HS-27A (cell line): ENCODE measurements at places on chromosomes 11 and 22.

GRCh38 chr22:40413873-40414272, 43.5 kb downstream of the SGSM3 start:
- DNase-seq, result no peak

- no peak for DNase-seq
Measured at GRCh38 chr22:48268771-48269552, 1506.5 kb downstream of the TBC1D22A start.

GRCh38 chr22:46767249-46767985, 5.0 kb downstream of the TBC1D22A start:
- no peak for DNase-seq

GRCh38 chr11:58927393-58928106, 11.7 kb upstream of the GLYATL1 start:
- DNase-seq, result no peak

DNA sequence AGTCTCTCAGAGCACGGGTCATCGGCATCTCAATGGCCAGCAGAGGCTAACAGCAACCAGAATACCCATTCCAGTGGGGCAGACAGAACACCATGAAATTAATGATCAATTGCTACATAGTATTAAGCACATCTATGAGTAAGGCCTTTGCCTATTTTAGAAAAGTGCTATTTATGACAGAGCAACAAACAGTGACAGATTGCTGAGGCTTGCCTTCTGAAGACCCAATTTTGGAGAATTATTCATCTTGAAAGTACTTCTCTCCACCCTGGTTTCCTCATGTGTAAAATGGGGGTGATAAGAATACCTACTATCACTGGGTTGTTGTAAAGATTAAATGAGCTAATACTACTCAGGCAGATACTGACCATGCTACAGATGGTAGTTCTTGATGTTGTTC, 232.7 kb downstream of the TENM4 start:
- no peak for DNase-seq

DNA sequence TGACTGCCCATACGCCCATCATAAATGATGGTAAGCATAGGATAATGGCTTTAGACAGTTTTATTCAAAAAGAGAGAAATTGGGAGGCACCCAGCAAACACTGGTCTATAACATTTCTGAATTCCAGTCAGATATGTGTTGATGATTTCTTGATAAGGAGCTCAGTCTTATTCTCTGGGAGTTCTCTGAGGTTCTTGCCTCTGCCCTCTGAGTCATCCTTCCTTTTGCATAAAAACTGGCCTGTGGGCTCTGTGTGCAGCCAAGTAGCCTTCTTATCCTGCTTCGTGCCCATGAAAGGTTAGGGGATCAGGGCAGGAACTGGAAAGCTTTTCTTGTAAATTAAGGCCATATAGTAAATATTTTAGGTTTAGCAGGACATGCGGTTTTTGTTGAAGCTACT, 48.9 kb downstream of the FAR1 start:
- peak; percentile 47 for DNase-seq

DNA sequence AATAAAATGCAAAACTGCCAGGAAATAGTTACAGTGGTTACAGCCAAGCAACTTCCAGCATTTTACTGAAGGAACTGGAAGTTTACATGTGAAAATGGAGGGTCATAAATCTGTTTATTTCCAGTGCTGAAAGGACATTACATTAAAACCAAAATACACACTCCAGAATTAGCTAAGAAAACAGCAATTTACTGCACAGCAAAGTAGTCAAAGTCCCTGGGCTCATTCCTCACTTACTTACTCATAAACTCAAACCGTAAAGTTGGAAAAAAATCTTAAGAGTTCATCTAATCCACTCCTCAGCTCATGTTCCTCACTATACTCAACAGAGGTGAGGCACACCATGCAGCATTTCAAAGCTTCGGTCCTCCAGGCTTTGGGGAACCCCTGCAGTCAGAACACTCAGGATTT, 17.4 kb downstream of the CTSC start:
- DNase-seq, result no peak

GRCh38 chr22:27919942-27920755, 1.1 kb upstream of the PITPNB start:
- DNase-seq, result peak; percentile 52

- no peak for DNase-seq
Measured at GRCh38 chr11:2555336-2555735, 110.5 kb downstream of the KCNQ1 start.

DNA sequence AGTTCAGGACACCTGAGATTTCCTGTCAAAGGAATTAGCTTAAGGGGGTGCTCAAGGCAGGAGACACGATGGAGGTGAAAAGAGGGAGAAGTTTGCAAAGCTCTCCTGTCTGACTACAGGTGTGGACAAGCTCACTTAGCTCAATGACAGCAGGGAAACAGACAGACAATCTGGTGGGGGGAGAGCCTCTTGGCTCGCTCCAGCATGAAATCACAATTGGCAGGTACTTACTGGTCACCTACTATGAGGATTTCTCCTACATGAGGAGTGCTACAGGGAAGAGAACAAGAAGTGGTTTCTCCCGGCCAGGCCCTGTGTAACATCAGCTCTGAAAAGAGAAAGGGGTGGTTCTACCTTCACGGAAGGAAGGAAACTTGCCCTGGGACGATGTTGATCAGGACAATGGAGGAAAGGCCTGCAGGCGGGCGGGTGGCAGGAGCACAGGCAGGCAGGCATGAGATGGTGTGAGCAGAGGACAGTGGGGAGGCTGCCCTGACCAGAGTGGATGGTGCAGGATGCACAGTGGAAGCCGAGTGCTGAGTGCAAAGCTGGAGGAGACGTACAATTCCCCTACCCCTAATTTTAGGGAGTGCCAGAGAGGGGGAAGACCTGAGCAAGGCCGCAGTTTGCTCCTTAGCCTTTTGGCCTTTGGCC, 57.9 kb upstream of the CRTAM start:
- DNase-seq, result no peak

DNA sequence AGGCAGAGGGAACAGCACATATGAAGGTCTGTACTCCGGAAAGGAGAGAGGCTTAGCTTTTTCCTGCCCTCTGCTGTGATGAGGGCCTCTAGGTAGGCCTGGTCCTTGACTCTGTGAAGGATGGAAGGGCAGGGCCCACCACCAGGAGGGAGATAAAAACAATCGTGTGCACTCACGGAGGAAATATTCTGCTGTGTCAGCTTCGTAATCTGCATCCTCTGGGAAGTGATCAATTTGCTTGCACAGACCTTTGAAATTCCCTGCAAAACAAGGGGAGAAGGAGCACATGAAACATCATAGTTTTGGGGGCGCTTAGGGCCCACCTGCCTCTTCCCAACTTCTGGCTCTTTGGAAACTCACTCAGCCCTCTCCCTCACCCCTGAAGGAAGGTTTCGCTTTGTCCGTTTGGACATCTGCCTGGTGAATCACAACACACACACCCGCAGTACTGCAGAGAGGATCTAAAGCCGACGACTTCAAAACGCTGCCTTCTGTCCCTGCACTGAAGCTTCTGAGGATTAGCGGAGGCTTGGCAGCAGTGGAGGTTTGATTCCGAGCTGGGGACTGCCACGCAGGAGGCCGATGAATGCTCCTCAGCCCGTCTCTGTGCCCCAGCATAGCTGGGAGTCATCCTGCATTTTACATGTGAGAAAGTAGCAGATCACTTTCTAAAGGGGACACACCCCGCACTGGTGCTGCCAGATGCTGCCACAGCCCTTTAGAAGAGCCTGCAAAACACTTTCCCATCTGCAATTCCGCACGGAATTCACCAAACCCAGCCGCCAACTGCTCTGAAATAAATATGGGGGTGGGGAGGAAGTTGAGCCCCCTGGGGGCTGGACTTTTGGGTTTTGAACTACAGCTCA, 58.6 kb upstream of the EIF3D start:
- DNase-seq, result no peak

DNA sequence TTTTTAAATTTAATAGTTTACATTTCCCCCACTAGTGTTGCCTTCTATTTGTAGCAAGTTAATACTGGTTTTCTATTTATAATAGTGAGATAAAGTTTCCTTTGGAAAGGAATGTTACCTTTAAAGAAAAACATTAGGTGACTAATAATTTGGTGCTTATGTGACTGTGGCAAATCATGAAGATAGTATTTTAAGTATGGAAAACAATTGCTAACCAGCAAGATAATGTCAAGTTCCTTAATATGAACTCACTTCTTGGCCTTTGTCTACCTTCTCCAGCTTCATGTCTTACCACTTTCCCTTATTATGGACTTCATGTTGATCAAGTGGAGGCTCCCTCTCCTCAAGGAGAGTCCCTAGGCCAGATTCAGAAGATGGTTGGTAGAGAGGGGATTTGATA, 27.2 kb downstream of the ARHGEF12 start:
- no peak for DNase-seq

DNA sequence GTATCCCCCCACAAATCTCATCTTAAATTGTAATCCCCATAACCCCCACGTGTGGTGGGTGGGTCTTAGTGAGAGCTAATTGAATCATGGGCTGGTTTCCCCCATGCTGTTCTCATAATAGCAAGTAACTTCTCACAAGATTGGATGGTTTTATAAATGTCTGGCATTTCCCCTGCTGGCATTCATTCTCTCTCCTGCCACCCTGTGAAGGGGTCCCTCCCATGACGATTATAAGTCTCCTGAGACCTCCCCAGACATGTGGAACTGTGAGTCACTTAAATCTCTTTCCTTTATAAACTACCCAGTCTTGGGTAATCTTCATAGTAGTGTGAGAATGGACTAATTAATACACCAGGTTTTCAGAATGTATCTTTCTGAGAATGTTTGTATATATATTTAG, 1159.4 kb downstream of the FAM181B start:
- DNase-seq, result no peak

GRCh38 chr11:69520186-69520916, 38.9 kb downstream of the LINC01488 start:
- DNase-seq, result no peak

GRCh38 chr11:46617972-46618314, 590 bp downstream of the ATG13 start:
- DNase-seq, result no peak

DNA sequence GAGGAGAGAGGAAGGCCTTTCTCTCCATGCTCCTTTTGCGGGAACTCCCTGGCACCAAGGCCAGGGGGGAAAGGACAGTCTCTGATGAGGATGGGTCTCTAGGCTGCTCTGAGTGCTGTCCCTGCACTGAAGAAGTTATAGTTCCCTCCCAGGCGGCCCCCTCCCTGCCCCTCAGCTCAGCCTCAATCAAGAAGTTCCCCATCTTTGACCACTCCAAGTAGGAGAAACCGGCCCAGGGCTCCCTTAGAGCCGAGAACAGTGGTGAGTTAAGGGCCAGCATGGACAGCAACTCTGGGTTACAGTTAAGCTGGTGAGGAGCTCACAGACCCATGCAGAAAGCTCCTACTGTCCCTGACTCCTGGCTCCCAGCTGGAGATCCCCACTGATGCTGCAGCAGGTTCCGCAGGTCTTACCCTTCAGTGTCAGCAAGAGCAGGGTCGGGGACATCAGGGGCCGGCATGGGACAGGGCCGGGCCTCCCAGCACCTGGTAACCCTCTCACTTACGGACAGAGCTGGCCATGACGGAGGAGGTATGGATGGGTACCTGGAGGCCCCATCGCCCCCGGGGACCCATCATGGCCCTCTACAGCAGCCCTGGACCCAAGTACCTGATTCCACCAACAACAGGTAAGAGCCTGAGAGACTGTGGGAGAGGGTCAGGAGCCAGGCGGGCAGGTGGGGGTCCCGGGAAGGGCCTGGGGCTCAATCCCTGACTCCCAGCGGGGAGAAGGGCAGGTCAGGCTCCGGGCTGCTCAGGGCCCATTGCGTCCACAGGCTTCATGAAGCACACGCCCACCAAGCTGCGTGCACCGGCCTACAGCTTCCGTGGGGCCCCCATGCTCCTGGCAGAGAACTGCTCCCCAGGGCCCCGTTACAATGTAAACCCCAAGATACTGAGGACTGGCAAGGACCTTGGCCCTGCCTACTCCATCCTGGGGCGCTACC, 4.2 kb downstream of the SCGB1C1 start:
- DNase-seq, result no peak

GRCh38 chr11:7639643-7640025, 33.7 kb downstream of the CYB5R2 start:
- DNase-seq, result no peak

DNA sequence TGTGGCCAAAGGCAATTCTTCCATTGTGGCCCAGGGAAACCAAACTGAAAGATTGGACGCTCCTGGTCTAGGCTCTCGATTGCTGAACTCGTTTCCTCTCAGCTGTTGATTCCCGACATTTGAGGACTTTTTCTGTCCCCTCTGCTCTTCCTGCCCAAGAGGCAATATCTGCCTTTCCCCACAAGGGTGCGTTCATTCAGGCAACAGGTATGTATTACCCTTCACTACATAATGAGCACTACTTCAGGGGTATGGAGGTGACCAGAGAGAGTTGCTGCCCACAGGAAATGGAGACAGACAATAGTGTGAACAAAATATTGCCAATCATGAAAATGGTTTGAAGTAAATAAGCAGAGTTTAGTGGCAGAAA, 8.2 kb downstream of the PTH start:
- no peak for DNase-seq

GRCh38 chr11:75307058-75307457, 44.4 kb downstream of the ARRB1 start:
- DNase-seq, result no peak

DNA sequence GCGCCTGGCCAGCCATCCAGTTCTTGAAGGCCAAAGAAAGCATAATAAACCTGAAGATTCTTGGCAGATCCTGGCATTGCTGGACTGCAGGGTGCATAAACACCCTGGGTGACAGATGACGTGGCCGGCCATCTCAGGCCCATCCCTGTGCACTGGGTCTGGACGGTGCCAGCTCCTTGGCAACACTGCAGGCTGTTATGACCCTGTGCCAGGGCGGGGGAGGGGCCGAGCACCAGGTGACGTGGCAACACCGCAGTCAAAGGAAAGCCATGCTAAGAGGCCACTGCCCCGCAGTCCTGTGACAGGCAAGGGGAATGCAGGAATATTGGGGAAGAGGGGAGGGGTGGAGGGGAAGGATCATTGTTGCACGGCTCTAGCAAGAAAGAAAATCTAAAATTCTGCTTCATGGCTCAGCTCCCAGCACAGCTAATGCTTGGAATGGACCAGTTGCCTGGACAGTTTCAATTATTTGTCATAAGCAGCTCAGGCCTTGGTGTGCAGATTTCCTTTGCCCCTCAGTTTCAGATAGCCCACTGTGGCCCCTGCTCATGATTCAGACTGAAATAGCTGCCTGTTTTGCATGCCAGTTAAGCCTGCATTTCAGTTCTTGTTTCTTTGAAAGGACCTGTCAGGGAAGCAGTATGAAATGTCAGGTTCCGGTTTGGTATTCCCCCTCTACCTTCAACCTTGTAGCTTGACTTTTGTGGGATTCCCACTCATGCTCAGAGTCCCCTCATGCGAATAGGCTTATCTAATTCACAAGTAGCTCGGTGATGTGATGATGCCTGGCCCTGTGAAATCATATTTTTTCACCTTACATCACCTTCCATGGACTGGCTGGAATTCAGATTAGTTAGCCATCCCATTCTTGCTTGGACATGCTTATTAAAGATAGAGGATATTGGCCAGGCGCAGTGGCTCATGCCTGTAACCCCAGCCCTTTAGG, 29.7 kb upstream of the DDX6 start:
- no peak for DNase-seq

- no peak for DNase-seq
Measured at GRCh38 chr22:20951932-20952380, 15.1 kb upstream of the AIFM3 start.

DNA sequence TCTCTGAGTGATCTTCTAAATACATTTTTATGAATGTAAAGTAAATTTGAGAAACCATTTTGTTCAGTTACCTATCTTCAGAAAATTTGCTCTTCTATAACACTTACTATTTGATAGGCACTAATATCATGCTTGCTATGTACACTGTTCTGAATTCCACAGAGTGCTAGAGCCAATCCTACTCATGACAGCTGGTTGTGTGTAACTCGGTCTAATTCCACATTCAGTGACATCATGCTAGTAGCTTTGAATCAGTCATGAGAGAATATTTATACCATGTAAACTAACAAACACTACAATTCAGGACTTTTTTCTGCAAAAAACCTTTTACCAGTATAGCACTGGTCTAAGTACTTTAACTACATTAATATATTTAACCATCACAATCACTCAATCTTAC, 902.9 kb downstream of the DLG2 start:
- no peak for DNase-seq
